ENCODE measurements at places on chromosomes 1 and 21. TPM values are rescaled to one million over a fixed set of nuclear protein-coding genes. Genes with fewer than 3 reads are reported as not detected.

Gene RHBG
- not detected for total RNA-seq

Gene KRTAP19-3
- not detected for total RNA-seq

Gene ADCY10
- not detected for total RNA-seq

Gene C1QTNF12
- total RNA-seq = 1.2 TPM

Gene FCRL3
- 3.8 TPM for total RNA-seq

Gene TFF2
- not detected for total RNA-seq

Gene KLHL17
- 33.6 TPM for total RNA-seq

Gene LORICRIN
- not detected for total RNA-seq

Gene DENND2D
- 232 TPM for total RNA-seq

Gene RGS16
- 77.5 TPM for total RNA-seq

Gene AKNAD1
- not detected for total RNA-seq

Gene CFAP74
- not detected for total RNA-seq

Gene AK4
- 125 TPM for total RNA-seq

Gene WNT2B
- total RNA-seq = not detected

Gene PYCR2
- 140 TPM for total RNA-seq

Gene PRAMEF17
- total RNA-seq = not detected

Gene DMBX1
- total RNA-seq = not detected

Gene RUNX3
- 183 TPM for total RNA-seq

Gene CRP
- not detected for total RNA-seq

Gene GBP1
- 59.6 TPM for total RNA-seq
